T-helper 17 cell (primary cell): ENCODE measurements at places on chromosomes 16 and 17. TPM values are rescaled to one million over a fixed set of nuclear protein-coding genes. Genes with fewer than 3 reads are reported as not detected.

DNA sequence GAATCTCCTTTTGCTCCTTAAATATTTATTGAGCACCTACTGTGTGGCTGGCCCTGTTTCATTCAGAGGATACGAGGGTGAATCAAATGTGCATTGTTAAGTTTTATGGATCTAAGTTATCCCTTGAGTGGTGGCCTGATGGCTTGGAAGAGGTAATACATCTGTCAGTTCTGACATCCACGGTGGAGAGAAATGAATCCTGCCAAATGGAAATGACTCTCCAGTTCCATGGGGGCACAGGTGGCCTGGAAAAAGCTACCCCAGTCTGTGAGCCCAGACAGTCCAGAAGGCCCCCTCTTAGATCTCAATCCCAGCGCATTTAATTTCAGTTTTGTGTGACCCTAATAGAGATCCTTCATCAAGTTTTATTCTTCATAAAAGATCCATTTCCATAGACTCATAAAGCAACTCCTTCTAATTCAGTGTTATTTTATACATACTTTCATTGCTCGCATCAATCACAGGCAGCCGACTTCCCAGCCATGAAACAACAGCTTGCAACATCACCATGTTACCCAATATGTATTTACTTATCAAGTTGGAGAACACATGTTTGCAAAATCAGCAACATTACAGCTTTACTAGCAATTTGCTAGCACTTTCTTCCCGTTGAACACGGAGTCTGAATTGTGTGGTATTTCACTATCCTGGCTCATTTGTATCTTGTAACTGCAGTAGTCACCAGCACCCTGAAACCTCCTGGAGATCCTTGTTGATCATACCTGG is 334.8 kb upstream of the HSBP1 start:
- no peak overlapping the region for H3K4me3 ChIP-seq
- no peaks in the 10 kb centered on the region for H3K4me1 ChIP-seq
- no peak overlapping the region for H3K27ac ChIP-seq
- DNase-seq: no peak
- no peaks in the 10 kb centered on the region for H3K36me3 ChIP-seq

DNA sequence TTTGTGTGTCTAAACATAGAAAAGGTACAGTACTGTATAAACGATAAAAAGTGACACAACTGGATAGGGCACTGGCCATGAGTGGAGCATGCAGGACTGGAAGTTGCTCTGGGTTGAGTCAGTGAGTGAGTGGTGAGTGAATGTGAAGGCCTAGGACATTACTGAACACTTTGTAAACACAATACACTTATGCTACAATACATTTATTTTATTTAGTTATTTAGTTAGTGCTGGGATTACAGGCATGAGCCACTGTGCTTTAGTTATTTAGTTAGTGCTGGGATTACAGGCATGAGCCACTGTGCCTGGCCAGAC is 4.6 kb downstream of the CFAP20 start:
- peaks cover 2% of the 10 kb centered on the region for H3K36me3 ChIP-seq
- no peak for DNase-seq
- H3K4me3 ChIP-seq: no peak overlapping the region

DNA sequence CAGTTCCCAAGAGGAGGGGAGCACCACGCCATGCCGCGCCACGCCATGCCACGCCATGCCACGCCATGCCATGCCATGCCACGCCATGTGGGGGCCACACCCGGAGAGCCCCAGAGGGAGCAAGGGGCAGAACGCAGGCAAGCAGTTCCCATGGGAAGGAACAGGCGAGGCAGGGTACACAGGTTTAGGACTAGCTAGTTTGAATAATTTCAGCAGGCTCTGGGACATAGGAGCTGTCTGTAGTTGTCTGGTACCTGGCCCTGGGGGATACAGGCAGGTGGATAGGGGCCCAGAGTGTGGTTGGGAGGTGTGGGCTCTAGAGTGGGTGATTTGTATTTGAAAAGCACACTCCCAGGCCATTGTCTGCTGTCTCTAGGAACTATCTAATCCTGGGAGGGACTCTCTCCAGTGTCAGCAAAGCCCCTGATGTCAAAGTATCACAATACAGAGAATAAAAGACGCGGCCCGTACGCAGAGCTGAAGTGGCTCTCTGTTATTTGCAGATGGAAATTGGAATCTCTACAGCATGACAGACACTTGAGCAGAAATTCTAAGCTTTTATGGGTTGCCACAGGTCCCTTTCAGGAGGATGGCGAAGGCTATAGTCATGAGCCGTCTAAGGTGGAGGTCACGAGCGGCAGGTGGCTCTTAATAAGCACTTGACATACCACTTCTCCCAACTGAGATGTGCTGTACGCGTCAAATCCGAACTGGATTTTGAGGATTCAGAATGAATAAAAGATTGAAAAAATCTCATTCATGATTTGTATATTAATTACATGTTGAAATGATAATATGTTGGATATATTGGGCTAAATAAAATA is 220.8 kb upstream of the TNRC6C start:
- no peak overlapping the region for H3K4me3 ChIP-seq
- no peak overlapping the region for H3K27ac ChIP-seq
- peaks cover 1% of the 10 kb centered on the region for H3K36me3 ChIP-seq
- H3K4me1 ChIP-seq: peaks cover 2% of the 10 kb centered on the region
- DNase-seq: no peak

DNA sequence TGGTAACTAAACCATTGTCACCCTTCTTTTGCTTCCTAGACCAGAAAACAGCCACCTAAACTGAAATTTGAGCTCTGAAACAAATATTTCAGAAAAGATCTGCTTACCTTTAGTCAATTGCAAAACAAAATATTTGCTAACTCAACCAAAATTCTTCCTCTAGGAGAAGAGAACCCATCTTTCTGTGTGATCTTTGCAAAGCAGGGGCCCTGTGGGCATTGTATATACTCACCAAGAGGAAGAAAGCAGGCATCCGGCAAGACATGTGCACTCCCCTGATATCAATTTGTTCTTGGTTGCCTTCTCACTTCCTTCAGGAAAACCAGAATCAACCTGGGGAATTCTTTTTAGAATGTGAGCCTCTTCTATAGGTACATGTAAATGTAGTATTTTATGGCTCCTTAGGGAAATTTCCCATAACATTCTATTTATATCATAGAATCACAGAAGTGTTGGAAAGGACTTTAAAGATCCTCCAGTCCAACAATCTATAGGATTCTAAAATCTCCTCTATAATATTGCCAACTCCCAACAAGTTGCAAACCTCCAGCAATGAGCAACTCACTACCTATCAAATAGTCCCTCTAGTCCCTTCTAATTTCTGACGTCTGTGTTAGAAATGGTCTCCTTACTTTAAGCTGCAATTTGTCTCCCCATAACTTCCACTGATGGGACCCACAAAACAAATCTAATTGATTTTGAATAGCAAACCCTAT is 966 bp downstream of the SLFN14 start:
- no peak overlapping the region for H3K4me3 ChIP-seq
- DNase-seq: no peak
- peaks cover 29% of the 10 kb centered on the region for H3K27me3 ChIP-seq
- no peaks in the 10 kb centered on the region for H3K36me3 ChIP-seq
- H3K27ac ChIP-seq: no peak overlapping the region

DNA sequence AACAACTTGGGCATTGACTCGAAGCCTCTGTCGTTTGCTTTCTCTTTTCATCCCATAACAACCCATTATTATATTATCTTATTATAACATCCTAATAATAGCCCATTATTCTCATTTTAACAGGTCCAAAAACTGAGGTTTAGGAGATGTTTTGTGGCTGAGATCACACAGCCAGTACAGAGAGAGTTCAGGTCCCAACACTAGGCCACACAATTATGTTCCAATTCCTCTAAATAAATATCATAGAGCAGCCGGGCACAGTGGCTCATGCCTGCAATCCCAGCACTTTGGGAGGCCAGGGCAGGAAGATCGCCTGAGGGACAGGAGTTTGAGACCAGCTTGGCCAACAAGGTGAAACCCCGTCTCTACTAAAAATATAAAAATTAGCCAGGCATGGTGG is 40.3 kb upstream of the KIFC3 start:
- H3K4me3 ChIP-seq: no peak overlapping the region
- peaks cover 12% of the 10 kb centered on the region for H3K27me3 ChIP-seq
- peaks cover 2% of the 10 kb centered on the region for H3K36me3 ChIP-seq
- no peak overlapping the region for H3K27ac ChIP-seq
- H3K4me1 ChIP-seq: peaks cover 6% of the 10 kb centered on the region

GRCh38 chr16:66446737-66447136 is 19.6 kb downstream of the BEAN1 start:
- no peak overlapping the region for H3K27ac ChIP-seq
- H3K36me3 ChIP-seq: peaks cover 5% of the 10 kb centered on the region
- no peak for DNase-seq
- no peak overlapping the region for H3K4me3 ChIP-seq

DNA sequence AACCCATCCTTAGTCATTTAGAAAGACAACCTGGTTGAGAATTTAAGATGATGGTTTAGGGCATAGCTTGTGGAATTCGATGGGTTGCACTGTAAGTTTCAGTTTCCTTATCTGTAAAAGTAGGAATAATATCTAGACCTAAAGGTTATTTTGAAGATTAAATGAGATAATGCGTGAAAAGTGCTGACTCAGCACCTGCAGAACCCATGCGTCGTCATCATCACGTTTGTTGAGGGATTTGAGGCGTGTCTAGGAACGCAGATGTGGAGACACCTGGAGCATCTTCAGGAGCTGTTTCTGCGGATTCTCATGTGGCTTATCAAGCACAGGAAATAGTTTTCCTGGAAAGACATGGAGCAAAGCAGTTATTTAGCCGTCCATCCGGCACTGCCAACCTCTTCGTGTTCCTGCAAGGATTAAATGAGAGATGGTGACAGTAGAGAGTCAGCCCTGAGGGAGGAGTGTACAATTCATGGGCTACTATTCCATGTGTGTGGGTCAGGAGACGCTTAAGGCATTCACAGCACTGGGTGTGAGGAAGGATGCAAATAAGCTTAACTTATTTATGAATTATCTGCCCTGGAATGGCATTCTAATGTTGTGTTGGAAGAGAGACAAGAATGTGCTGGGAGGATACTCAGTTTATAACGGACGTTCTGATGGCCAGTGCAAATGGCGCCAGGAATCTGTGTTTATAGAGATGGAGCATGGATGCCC is 536.1 kb downstream of the MAF start:
- H3K36me3 ChIP-seq: no peaks in the 10 kb centered on the region
- no peak for DNase-seq
- no peak overlapping the region for H3K4me3 ChIP-seq
- H3K27me3 ChIP-seq: peaks cover 10% of the 10 kb centered on the region

DNA sequence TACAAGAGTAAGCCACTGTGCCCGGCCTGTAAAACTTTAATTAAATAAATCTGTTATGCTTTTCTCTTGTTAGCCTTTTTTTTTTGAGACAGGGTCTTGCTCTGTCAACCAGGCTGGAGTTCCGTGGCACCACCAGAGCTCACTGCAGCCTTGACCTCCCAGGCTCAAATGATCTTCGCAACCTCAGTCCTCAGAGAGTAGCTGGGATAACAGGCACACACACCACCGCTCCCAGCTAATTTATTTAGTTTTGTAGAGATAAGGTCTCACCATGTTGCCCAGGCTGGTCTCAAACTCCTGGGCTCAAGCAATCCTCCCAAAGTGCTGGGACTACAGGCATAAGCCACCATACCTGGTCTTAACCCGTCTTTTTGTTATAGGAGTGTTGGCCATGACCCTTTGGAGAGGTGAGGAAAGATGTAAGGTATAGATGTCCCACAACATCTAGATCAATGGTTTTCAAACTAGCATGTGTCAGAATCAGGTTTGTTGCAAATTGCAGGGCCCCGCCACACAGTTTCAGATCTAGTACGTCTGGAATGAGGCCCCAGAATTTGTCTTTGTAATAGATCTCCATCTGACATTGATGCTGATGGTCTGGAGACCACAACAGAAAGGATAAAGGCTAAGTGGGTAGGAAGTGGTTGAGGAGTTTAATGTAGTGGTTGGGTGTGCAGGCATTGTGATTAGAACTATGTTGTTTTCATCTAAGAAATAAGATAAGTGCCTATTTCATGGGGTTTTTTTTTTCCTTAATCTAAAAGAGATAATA is 4.3 kb upstream of the GGA2 start:
- DNase-seq: no peak
- peak overlapping the region; percentile 80 for H3K4me3 ChIP-seq
- peak overlapping the region; percentile 87 for H3K27ac ChIP-seq
- H3K27me3 ChIP-seq: no peaks in the 10 kb centered on the region
- no peaks in the 10 kb centered on the region for H3K36me3 ChIP-seq
- H3K4me1 ChIP-seq: peaks cover 28% of the 10 kb centered on the region

The FAM234A gene
- 21.2 TPM for total RNA-seq

The SPNS1 gene
- 28.1 TPM for total RNA-seq

The ZNF385C gene
- 0.16 TPM for total RNA-seq

The CCL14 gene
- not detected for total RNA-seq

The LRRC46 gene
- 0.99 TPM for total RNA-seq

The ARL5C gene
- not detected for total RNA-seq

The CCP110 gene
- total RNA-seq: 15.4 TPM

The HASPIN gene
- total RNA-seq: 0.31 TPM

The EMP2 gene
- total RNA-seq: not detected
